Stimulated activated CD4-positive, alpha-beta T cell treated with anti-CD3 and anti-CD28 coated beads, Interleukin-15, amount 100 ng/mL, for 24 hours (primary cell): ENCODE measurements at places on chromosomes 13 and 19.

GRCh38 chr13:103953859-103954258 is 887.6 kb upstream of the SLC10A2 start:
- DNase-seq: no peak

DNA sequence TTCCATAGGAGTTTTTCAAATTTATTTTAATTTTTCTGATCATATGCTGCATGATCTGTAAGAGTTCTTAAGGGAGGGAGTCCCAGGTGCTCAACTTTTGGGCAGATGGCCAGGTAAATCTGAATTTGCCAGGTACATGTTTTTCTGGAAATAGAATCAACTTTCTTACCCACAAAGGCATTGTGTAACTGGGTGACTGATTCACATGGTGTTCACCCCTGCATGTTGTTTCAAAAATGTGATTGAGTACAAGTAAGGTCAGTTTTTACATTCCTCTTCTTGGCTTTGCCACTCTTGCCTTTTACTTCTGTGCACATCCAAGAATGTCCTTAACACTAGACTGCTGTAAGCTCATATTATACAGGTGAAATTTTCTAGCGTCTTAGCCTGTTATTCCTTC is 30.4 kb downstream of the RB1 start:
- DNase-seq: no peak

- DNase-seq: no peak
Observed at GRCh38 chr13:46605076-46605824, 52.3 kb downstream of the LRCH1 start.

- DNase-seq: no peak
Observed at GRCh38 chr19:28882818-28883217, 330.1 kb downstream of the UQCRFS1 start.

- no peak for DNase-seq
Observed at GRCh38 chr19:7262470-7262869, 31.7 kb downstream of the INSR start.

DNA sequence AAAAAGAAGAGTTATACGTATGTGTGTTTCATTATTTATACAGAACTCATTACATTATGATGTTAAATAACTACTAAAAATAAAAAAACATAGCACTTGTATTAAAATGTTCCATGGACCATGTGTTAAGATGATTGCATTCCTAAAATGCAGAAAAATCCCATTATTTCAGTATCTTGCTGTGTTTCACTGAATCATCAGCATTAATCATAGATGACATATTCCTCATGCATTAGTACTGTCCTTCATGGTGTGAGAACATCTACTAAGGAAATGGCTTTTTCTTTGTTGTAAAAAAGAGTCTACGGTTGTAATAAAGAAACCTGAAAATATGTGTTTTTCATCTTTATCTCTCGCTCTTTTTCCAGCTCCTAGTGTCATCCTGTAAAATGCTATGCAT is 416.5 kb downstream of the FGF14 start:
- DNase-seq: no peak

GRCh38 chr13:113820813-113821651 is 42.8 kb downstream of the GAS6 start:
- DNase-seq: no peak

- DNase-seq: no peak
Observed at GRCh38 chr13:66689628-66690027, 540.5 kb downstream of the PCDH9 start.

DNA sequence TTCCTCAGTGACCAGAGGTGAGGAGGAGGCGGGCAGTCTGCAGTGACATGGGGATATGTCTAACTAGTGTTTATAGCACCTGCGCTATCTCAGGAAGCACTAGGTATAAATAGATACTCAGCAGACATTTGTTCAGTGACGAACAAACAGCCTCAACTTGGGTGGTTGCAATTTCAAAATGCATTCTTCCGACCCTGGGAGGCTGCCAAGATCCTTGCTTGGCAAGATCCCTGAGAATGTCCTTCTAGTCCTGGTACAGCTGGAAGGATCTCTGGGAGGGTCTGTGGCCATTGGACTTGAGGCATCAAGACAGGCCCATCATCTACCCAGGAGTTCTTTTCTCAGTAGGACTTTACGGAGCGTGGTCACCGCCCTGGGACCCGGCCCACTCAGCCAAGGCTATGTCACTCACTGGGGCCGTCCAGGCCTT is 299.5 kb downstream of the ZNF536 start:
- DNase-seq: no peak

- DNase-seq: no peak
Observed at GRCh38 chr19:3622224-3622623, 4.4 kb downstream of the CACTIN start.
